ENCODE measurements at places on chromosomes 1 and 21.

DNA sequence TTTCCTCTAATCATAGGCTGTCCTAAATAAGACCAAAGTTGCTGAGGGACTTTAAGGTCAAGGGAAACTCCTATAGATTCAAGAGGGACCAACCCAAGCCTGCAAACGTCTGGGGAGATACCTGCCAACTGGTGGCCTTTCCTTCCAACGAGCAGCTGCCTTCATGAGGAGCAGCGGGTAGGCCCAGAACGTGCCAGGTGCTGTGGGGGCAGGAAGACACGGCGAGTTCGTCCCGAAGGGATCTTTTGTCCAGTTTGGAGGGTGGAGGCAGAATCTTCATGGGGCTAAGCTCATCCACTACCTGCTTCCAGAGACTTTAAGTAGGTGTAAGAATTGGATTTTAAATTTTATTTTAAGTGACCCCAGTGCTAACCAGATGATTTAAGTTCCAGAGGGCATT is 26.0 kb upstream of the SLC26A9 start:
- DNase-seq: no peak

GRCh38 chr21:46115441-46116188 is 17.7 kb downstream of the COL6A2 start:
- no peak for DNase-seq

DNA sequence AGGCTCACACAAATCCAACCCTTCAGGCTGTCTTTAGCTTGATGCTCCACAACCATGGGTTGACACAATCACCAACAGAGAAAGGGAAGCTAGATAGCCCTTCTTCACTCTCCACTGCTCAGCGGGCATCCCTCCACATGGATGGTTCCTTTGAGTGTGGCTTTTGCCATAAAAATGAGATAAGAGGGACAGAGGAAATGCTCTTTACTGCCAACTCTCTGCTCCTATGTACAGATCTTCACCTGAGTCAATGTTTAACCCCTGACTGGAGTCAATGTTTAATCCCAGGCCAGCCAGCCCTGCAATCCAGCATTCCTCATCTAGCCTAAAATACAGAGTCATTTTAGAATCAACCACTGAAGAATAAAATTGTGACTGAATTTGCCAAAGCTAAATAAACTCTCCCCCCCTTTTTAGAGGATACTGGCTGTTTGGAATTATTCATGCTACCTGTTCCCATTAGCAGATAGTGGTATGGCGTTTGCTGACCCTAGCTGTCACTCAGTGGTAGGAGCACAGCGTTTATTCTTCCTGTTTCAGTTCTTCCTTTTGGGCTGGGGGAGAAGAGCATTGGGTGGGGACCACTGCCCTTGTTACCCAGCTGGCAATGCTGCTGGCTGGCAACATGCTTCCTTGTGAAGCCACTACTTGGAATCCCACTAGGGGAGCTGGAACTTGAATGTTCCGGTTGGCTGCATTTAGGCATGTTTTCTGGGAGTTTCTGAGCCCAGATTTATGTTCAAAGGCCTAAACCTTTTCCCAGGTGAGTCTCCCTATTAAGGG is 5.2 kb upstream of the PIGR start:
- no peak for DNase-seq

DNA sequence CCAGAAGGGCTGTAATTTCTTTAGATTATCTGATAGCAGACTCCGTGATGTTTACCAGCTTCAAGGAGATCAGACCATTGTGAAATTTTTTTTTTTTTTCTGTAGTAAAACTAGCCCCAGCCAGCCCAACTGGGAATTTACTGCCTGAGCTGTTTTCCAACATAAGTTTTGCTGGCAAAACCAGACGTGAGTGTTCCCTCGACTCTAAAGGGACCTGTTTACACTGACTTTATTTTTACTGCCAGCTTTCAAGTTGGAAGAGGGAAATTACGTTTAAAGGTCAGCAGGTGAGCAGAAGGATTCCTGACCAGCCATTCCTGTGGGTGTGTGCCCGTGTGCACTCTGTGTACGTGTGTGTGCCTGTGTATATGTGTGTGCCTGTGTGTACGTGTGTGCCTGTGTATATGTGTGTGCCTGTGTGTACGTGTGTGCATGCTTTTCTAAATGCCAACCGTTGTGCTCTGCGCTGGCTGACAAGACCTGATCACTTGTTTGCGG is 374 bp downstream of the MAB21L3 start:
- DNase-seq: no peak

DNA sequence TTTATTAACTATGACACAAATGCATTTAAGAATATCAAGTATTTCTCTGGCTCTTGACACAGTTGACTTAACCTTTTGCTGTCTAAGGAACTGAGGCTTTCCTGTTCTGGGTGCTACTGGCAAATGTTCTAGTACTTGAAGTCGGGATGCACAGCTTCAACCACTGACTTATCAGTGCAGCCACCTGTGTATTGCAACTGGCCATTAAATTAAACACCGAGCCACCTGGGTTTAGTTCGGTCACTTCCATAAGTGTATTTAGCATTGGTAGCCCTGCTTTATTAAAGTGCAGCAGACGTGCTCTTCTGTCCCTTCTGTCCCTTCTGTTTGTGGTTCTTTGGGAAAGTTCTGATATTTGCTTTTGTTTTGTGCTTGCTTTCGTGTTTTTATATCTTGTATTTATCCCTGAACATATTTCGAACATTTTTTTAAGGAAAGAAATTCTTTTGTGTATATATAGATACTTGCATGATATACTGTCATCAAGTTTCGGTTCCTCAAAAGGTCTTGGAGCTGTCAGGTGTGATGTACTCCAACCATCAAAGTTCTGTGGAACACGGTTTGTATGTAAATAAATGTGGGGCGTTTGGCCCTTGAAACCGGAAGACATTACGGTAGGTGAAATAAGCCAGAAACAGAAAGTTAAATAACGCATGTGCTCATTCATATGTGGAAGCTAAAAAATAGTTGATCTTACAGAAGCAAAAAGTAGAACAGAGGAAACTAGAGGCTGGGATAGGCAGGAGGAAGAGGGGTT is 297.9 kb upstream of the GREM2 start:
- DNase-seq: no peak

- DNase-seq: no peak
Measured at GRCh38 chr1:43705334-43705733, 2.0 kb upstream of the ST3GAL3 start.

- no peak for DNase-seq
Measured at GRCh38 chr1:43398227-43398626, 8.5 kb downstream of the SZT2 start.

DNA sequence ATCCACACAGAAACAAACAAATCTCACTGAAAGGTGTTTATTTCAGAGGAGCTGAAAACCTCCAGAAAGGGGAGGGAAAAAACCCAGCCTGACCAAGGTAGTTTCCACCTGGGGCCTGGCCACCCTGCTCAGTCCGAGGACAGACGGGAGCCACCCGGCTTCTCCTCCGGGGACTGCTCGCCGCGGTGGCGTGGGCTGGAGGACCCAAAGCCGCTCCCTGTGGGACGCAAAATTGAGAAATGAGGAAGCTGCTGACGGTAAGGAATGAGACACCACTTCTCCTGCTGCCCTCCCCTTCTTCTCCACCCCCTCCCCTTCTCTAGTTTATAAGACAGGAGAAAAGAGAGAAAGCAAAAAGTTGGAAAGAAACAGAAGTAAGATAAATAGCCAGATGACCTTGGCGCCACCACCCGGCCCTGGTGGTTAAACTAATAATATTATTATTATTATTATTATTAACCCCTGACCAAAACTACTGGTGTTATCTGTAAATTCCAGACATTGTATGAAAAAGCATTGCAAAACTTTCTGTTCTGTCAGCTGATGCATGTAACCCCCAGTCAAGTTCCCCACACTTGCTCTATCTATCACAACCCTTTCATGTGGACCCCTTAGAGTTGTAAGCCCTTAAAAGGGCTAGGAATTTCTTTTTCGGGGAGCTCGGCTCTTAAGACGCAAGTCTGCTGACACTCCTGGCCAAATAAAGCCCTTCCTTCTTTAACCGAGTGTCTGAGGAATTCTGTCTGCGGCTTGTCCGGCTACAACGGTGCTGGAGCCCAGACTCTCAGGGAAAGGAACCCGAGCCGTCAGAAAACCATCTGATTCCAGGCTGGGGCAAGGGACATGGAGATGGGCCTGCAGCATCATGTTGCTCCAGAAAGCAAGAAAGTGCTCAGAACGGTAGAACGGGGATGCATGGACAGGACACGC is 12.5 kb downstream of the ITGB2 start:
- DNase-seq: no peak

- no peak for DNase-seq
Measured at GRCh38 chr21:34135330-34135729, 62.0 kb downstream of the MRPS6 start.

DNA sequence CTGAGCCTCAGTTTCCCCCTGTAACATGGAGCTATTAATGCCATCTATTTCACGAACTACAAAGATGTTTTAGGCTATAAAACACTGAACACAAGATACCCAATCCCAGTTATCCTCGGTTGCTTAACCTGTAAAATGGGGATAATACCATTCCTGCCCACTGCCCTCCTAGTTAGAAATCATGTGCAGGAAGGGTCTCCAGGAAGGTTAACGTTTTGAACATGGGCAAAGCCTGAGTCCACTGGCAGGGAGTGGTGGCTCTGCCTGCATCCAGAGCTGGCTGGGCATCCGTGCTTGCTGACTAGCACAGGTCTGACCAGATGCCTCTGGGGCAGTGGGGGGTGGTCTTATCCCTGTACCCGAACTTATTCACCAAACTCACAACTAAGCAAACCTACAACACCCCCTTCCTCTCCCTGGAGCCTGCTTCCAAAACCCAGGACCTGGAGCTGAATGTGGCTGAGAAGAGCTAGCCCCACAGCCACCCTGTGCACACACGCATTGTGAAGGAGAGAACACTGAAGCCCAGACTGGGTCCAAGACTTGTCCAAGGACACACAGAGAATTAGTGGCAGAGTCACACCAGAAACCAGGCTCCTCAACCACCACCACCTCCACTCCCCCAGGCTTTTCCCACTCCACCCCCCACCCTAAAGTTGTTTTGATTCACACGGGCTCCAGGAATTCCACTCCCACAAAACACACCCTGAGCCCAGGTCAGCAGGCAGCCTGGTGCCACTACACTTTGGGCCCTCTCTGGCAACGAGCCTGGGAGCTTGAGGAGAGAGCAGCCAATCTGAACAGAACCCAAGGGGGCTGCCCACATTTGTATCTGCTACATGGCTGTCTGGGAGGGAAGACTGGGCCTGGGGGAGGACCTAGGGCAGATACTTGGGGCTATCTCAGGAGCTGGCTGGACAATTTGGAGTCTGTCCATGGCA is 1.6 kb downstream of the E2F2 start:
- no peak for DNase-seq

DNA sequence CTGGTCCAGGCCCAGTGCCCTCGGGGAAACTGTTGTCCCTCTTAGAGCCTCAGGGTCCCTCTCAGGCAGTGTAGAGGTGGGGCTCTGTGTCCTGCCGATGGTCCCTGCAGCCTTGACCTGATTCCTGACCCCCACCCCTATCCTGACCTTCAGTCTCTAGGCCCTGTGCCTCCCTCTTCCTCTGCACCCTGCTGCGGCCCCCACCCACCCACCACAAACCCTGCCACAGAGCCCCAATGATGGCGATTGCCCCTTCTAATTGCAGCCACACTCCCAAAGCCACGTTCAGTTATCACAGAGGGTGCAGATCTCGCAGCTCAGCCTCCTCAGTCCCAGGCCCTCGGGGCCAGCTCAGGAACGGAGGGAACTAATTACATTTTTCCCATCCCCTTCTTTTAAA is 99.7 kb downstream of the PAX7 start:
- DNase-seq: no peak
